ENCODE measurements at places on chromosomes 1 and 21. TPM values are rescaled to one million over a fixed set of nuclear protein-coding genes. Genes with fewer than 3 reads are reported as not detected.

DNA sequence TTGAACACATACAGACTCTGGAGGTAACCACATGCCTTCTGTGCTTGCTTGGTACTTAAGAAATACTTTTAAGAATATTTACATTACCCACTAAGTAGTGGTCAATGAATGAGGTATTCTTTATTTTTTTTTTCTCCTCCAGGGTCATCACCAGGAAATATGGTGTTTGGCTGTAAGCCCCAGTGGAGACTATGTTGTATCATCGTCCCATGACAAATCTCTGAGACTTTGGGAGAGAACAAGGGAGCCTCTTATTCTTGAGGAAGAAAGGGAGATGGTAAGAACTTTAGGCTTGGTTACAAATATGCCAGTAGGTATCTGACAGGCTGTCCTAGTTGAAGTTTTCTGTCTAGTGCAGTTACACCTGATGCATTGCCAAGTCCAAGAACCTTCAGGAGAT, 22.8 kb downstream of the WDR3 start:
- H3K27me3 ChIP-seq: no peaks in the 10 kb centered on the region
- no peaks in the 10 kb centered on the region for H3K4me1 ChIP-seq
- H3K4me3 ChIP-seq: no peak overlapping the region
- H3K36me3 ChIP-seq: peaks cover 41% of the 10 kb centered on the region
- no peak overlapping the region for H3K27ac ChIP-seq

DNA sequence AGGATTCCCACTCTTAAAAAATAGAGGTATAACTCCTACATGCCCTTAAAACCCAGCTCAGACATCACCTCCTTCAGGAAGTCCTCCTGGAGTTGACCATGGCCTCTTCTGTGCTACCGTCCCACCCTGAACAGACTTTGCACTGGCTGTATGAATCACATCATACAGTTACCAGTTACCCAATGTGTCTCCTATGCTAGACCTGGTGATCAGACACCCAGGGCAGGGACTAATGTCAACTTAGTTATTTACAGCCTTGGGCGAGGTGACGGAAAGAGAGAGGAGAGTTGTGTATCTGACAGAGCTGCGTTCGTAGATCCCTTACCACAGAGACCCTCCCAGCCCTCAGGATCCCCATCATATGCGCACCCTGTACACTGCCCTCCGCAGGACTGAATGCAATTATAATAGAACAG, 72.7 kb downstream of the SLC66A1 start:
- H3K27ac ChIP-seq: 0 out of 2 replicates have a peak overlapping the region, but pooled peaks have one; percentile 10
- peaks cover 9% of the 10 kb centered on the region for H3K36me3 ChIP-seq
- H3K4me3 ChIP-seq: no peak overlapping the region
- no peak for DNase-seq
- no peaks in the 10 kb centered on the region for H3K27me3 ChIP-seq
- peaks cover 5% of the 10 kb centered on the region for H3K4me1 ChIP-seq

DNA sequence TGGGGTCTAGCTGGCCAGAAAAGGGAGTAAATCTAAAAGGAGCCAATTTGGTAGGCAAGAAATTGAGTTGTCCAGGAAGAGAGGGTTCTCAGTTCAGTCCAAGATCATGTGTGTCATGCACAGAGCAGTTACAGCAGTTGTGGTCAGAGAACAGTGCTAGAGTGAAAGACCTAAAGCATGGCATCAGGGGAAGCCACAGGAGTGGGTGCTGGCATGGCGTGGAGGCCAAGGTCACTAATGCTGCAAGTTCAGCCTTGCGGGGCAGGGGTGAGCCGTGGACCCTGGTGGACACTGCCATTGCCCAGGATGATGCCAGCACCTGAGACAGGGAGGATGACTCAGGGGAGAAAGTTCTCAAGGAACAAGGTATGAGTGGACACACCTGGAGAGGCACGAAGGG, 16.6 kb upstream of the TMEM125 start:
- H3K4me1 ChIP-seq: no peaks in the 10 kb centered on the region
- H3K27ac ChIP-seq: no peak overlapping the region
- no peaks in the 10 kb centered on the region for H3K36me3 ChIP-seq
- no peaks in the 10 kb centered on the region for H3K27me3 ChIP-seq
- DNase-seq: no peak

DNA sequence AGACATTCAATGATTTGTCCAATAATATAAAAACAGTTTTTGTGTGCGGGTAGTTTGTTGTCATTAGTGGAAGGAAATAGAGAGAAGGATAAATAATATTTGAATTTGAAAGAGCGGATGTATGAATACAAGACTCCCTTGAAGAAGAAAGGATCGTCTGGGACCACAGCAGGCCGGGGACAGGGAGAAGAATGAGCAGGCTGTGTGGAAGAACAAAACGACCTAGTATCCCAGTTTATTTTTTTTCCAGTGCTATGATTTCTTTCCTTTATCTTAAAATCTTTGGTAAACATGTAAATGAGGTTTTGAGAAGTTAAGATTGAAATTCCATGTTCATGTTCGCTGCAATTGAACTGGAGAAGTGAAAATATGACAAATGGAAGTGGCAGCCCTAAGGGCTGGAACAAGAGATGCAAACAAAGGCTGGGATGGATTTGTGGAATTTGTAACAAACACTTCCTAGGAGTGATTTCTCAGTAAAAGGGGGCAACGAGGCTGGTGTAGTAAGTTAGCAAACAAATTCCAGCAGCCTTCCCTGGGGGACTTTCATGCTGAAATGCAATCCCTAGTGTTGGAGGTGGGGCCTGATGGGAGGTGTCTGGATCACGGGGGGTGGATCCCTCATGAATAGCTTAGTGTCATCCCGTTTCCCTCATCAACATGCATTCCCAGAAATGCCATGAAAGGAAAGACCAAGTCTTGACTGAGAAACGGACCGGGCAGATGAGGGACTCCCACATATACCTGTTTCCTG, 10.2 kb upstream of the IFI16 start:
- H3K4me1 ChIP-seq: no peaks in the 10 kb centered on the region
- no peak overlapping the region for H3K27ac ChIP-seq
- peak overlapping the region; percentile 39 for H3K4me3 ChIP-seq
- no peak for DNase-seq

The FBLIM1 gene
- total RNA-seq: 4.3 TPM

The MMEL1 gene
- total RNA-seq: 0.46 TPM

The MAEL gene
- not detected for total RNA-seq

Measured in Panc1 (cell line).